ENCODE measurements at places on chromosomes 11 and 22.
A peak's percentile ranks its signal among the peaks of the same experiment; 100 is the strongest.

- no peak for DNase-seq
Measured at GRCh38 chr11:70292863-70293262, 22.4 kb downstream of the PPFIA1 start.

- DNase-seq = no peak
Measured at GRCh38 chr22:45818424-45819085, 146.9 kb downstream of the ATXN10 start.

DNA sequence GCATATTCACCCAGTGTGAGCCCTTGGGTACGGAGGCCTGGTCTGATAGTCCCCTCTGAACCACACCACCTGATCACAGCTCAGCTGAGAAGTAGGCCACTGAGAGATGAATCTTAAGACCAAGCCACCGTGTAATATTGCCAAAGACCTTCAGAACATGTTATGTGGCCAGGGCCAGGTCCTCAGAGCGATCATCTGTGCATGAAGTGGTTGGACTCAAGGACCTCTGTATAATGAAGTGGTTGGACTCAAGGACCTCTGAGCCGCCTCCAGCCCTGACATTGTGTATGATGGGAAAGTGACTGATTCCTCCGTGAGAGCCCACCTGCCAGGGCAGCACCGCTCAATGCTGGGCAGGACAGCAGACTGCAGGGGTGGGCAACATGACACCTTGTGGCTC is 70.2 kb downstream of the TP53I11 start:
- no peak for DNase-seq

GRCh38 chr11:1298695-1299492 is 10.5 kb downstream of the TOLLIP start:
- no peak for DNase-seq

DNA sequence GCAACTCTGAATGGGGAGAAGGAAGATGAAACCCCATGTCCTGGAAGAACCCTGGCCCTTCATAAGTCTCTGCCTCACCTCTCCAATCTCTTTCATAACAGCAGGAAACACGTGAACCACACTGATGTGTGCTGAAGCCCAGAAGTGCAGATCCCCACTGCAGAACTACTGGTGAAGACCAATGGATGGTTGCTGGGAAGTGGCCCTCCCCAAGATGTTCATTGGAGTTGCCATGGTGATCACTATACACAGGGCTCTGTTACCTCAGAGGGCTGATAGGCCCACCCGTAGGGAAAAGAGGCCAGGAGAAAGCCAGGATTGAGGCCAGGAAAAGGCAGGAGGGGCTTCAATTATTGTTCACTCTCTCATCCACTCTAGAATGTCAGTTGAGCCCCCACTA is 11.6 kb downstream of the TST start:
- DNase-seq = no peak

DNA sequence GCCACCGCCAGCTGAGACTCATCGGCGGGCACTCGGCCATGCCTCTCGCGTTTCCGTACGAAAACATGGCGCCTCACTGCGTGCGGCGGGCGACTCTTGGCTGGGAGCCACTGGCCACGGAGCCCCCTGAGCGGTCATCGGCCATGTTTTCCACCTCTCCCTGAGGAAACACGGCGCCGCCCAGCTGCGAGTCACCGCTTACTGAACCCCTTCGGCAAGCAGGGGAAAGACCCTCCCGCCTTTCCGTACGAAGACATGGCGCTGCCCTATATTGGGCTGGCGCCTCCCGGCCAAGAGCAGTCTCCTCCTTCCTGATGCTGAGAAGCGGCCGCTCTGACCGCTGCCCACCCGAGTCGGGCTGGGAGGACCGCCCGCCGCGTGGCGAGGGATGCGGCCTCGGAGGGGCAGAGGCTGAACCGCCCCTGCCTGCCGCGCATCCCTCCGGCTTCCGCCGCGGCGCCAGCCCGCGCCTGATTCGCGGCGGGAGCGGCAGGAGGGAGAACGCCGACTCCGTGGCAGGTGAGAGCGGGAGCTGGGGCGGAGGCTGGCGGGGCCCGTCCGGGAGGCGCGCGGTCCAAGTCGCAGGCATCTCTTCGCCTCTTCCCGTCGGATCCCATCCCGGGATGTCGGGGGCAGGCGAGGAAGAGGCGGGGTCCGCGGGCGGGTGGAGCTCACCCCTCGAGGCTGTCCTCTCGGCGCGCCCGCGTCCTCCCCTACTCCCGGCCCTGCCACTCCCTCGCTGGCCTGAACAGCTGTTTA is at the start of gene TCP11L1:
Gene TCP11L1 (plus strand): TSS at position 299 of the 759 bp plus-strand sequence. CDS start 4,202 bp downstream, outside the sequence.
- peak; percentile 91 for DNase-seq

GRCh38 chr11:74267014-74267413 is 44.4 kb downstream of the P4HA3 start:
- no peak for DNase-seq

GRCh38 chr11:64358907-64359711 is at the start of gene RPS6KA4:
RPS6KA4 (plus strand) TSS chr11:64359162; CDS start chr11:64359236, 74 bp downstream.
- peak; percentile 96 for DNase-seq

DNA sequence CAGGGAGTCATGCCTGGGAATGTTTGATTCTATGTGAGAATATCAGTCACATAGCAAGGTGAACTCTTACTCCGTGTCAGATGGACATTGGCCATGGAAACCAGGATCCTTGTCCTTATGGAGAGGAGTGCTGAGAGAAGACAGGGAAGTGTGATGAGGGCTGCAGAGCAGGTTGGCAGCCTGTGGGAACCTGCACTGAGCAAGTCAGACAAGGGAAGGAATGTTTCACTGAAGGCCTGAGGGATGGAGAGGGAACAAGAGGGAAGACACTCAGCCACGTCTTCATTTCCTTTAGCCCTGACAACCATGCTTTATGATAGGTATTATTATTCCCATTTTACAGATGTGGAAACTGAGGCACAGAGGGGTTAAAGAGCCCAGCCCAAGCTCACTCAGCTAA is 38.4 kb upstream of the HORMAD2 start:
- no peak for DNase-seq

DNA sequence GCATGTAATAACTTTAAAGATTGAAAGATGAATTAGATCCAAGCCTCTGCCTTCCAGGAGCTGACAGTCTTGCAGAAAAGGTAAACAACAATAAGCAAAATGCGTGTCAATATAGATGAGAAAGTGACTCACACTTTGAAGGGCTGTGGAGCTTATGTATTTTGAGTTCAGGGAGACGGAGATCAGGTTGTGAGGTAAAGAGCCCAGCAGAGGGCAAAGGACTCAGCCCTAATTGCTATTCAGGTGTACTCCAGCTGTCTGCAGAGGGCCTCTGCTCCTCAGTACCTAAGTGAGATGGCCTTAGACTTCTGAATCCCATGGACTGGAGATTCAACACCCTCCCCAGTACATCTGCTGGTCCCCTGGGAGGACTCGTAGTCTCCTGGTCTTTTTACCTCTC is 22.9 kb upstream of the CTR9 start:
- no peak for DNase-seq

DNA sequence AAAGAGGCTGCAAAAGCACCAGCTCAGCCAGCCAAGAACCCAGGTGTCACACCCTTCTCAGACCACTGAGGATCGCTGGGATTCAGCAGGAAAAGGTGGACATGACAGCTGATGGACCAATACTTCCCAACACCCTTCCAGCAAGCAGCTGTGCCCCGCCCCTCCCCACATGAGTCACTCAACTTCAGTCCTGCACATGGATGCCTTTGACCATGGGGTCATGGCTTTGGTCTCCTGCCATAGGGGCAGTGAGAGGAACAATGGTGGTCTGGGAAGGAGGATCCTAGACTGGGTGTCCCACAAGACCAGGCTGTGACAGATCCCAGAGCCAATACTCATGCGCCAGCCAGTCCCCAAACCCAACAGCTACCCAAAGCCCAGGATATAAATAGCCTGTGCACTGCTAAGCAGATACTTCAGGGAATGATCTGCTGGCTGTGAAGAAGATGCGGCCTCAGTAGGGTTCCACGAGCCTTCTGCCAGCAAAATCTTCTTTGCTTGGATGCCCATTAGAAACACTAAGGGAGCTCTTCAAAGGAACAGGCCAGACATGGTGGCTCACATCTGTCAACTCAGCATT is 5.5 kb upstream of the RGL4 start:
- DNase-seq = no peak
